Ascending aorta (tissue), 2 donors: ENCODE measurements at places on chromosomes 5 and 9. TPM values are rescaled to one million over a fixed set of nuclear protein-coding genes. Genes with fewer than 3 reads are reported as not detected.

The SLC6A19 gene
- not detected for total RNA-seq

DNA sequence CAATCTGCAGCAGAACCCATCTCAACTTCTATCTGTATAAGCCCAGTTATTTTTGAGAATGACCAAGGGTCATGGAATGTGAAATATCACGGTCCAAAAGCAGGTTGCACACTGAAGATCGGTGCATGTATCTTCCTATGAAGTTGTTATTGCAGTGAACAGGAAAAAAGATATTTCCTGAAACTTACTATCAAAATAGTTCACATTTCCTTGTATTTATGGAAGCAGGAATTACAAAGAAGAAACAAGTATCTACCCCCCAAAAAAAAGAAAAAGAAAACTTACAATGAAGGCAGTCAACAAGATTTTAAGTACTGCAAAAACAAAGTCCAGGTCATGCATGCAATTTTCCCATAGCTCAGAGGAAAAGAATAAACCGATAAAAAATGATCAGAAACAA lies 70.0 kb downstream of the MPDZ start:
- no peak overlapping the region for H3K4me3 ChIP-seq
- H3K27me3 ChIP-seq, result no peaks in the 10 kb centered on the region
- peaks cover 13% of the 10 kb centered on the region for H3K36me3 ChIP-seq

The NUDT12 gene
- 6.3 TPM for total RNA-seq

GRCh38 chr9:133813749-133814585 lies 75.8 kb upstream of the SARDH start:
- H3K27ac ChIP-seq, result no peak overlapping the region
- no peaks in the 10 kb centered on the region for H3K4me1 ChIP-seq
- H3K27me3 ChIP-seq, result no peaks in the 10 kb centered on the region
- DNase-seq, result no peak
- H3K4me3 ChIP-seq, result no peak overlapping the region
- H3K36me3 ChIP-seq, result peaks cover 8% of the 10 kb centered on the region

GRCh38 chr5:8349855-8350254 lies 480.9 kb downstream of the MTRR start:
- no peak overlapping the region for H3K27ac ChIP-seq
- H3K4me1 ChIP-seq, result no peaks in the 10 kb centered on the region
- H3K4me3 ChIP-seq, result no peak overlapping the region
- no peaks in the 10 kb centered on the region for H3K27me3 ChIP-seq

GRCh38 chr5:137191179-137191578 lies 307.9 kb downstream of the SPOCK1 start:
- no peak overlapping the region for H3K4me3 ChIP-seq
- H3K4me1 ChIP-seq, result no peaks in the 10 kb centered on the region
- no peaks in the 10 kb centered on the region for H3K27me3 ChIP-seq
- H3K36me3 ChIP-seq, result no peaks in the 10 kb centered on the region
- no peak overlapping the region for H3K27ac ChIP-seq

DNA sequence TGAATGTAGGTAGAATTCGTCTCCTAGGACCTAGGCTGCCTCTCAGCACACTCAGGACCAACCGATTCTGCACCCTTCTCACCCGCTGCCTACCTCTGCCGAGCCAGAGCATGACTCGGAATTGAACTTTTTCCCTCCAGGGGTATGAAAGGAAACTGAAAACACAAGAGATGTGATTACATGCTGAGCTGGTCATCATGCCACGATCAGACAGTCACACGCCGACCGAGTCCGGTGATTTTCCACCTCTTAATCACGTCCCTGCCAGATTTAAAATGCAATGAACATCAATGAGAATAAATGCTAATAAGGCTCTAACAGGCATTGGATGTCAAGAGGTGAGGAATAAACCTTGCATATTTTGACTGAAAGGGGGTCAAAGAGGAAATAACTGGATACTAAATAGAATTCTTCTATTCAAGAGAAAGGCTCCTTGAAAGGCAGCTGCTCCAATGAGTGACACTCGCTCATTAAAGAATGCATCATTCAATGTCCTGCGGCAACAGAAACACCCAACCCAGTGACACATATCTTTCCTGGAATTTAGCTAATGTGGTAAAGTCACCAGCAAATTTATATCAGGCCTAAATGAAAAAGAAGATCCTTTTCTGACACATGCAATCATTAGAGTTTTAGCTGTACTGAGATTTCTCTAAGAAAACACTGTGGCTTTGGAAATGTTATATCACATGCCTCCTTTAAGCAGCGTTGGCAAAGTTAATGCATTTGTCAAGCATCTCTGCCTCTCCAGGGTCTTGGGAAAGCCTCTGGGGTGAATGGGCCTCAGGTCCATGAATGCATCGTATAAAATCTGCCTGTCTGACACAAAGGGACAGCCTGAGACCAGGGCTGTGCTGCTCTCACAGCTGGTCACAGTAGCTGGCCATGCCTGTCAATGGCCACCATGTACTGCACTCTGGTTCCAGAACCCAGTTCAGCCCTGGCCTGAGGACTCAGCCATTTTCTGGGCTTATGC lies 128.7 kb downstream of the SPOCK1 start:
- no peaks in the 10 kb centered on the region for H3K36me3 ChIP-seq
- no peaks in the 10 kb centered on the region for H3K4me1 ChIP-seq
- H3K27ac ChIP-seq, result no peak overlapping the region
- no peak overlapping the region for H3K4me3 ChIP-seq
- no peak for DNase-seq

The FREM1 gene
- 0.85 TPM for total RNA-seq

DNA sequence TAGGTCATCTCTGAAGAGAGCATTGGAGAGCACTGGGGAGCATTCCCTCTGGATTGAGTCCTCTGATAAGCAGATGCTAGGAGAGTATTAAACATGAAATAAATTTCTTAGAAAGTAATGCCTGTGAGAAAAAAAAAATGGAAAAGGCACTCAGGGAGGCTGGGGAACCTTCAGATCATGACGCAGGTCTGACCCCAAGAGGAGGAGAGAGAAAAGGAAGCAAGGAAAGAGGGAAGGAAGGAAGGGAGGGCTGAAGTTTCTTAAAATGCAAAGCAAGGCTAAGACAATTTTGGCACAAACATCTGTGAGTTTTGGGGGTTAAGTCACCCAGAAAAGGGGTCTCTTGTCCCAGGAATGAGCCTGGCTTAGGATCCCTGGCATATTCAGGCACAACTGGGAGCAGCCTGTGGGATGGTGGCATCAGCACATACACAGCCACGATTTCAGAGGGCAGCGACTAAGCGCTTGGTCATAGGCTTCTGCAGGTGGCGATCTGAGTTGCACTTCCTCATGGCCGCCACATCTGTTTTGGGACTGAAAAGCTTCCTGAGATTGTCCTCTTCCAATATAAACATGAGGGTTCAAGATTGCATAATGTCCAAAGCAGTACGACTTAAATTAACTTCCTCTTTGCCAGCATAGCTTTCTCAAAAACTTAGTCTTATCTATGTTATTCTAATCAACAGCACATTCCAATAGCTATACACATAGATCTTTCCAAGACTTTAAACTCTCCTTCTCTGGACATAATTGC lies 692.7 kb downstream of the DNAH5 start:
- DNase-seq, result peak; percentile 62
- H3K27ac ChIP-seq, result no peak overlapping the region
- no peak overlapping the region for H3K4me3 ChIP-seq
- H3K27me3 ChIP-seq, result no peaks in the 10 kb centered on the region
- no peaks in the 10 kb centered on the region for H3K4me1 ChIP-seq

The FBXO4 gene
- total RNA-seq, result 0.64 TPM

DNA sequence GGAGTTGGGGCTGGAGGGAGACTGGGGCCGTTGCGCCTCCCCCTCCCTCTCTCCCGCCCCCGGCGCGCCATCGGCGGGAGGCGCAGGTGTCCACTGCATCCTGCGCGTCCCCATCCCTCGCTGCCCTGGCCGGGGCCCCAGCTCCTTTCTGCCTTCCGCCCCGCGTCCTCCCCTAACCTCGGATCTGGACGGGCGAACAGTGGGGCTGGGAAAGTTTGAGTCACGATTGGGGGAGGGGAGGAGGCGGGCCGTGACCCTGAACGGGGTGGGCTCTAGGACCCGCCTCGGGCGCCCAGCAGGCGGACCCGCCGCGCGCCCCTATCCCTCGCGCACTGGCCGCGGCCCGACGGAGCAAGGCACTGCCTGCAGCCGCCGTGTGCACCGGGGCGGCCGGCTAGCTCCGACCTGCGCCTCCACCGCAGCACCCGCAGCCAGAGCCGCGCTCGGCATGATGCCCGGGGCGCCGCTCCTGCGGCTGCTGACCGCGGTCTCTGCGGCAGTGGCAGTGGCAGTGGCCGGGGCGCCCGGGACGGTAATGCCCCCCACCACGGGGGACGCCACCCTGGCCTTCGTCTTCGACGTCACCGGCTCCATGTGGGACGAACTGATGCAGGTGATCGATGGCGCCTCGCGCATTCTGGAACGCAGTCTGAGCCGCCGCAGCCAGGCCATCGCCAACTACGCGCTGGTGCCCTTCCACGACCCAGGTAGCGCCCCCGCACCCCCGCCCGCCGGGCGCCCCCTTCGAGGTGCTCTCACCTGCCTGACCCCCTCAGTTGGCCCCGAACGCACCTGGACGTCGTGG lies at the start of gene HMCN2:
Gene HMCN2, plus strand, starts transcription at position 330 of the 805 bp plus-strand sequence. Its CDS starts 119 bp downstream, at position 449.
- peaks cover 8% of the 10 kb centered on the region for H3K4me1 ChIP-seq
- no peaks in the 10 kb centered on the region for H3K36me3 ChIP-seq
- peaks cover 17% of the 10 kb centered on the region for H3K27me3 ChIP-seq

DNA sequence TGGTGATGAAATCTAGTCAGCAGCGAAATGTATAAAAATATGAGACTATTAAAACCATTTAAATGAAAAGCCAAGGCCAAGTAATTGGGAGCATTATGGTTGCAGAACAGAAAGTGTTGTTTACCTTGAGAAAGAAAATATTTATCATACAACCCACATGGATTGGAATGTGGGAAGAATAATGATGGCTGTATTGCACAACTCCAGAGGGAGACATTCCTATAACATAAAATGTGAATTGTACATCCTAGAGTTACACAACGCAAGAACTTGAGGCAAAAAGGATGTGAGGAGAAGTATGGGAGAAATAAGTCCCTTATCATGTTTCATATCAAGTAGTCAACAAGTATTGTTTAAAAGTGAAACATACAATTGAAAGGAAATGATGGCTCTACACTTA lies 1014.0 kb upstream of the SEMA6A start:
- no peak for DNase-seq
- H3K4me3 ChIP-seq, result no peak overlapping the region
- H3K27ac ChIP-seq, result no peak overlapping the region

The SPATA31C1 gene
- not detected for total RNA-seq

DNA sequence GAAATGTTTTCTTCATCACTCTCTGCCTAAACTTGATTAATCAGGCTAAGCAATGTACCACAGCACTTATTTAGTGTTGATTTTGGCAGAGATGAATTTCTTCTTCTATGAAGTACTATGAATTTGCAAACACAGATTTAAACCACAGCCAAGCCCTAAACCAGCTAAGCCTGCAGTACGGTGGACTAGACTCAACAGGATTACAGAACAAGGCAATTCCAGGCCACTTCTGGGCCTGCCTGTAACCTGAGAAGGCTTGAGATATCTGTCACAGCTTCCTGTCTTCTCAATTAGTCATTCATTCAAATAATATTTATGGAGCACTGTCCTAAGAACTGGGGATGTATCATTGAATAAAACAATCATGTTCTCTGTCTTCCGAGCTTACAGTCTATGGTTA lies 32.4 kb upstream of the CAST start:
- no peaks in the 10 kb centered on the region for H3K36me3 ChIP-seq
- no peaks in the 10 kb centered on the region for H3K4me1 ChIP-seq

- DNase-seq, result no peak
- H3K4me3 ChIP-seq, result no peak overlapping the region
- H3K4me1 ChIP-seq, result no peaks in the 10 kb centered on the region
- H3K36me3 ChIP-seq, result no peaks in the 10 kb centered on the region
- no peaks in the 10 kb centered on the region for H3K27me3 ChIP-seq
- H3K27ac ChIP-seq, result no peak overlapping the region
Observed at GRCh38 chr9:135796784-135797485, 95.0 kb downstream of the KCNT1 start.

The OLFML2A gene
- 129 TPM for total RNA-seq

The TAF1L gene
- not detected for total RNA-seq

- H3K4me1 ChIP-seq, result no peaks in the 10 kb centered on the region
- no peak for DNase-seq
- no peaks in the 10 kb centered on the region for H3K36me3 ChIP-seq
- H3K4me3 ChIP-seq, result no peak overlapping the region
- no peak overlapping the region for H3K27ac ChIP-seq
Observed at GRCh38 chr5:116130471-116130870, 45.6 kb downstream of the COMMD10 start.

DNA sequence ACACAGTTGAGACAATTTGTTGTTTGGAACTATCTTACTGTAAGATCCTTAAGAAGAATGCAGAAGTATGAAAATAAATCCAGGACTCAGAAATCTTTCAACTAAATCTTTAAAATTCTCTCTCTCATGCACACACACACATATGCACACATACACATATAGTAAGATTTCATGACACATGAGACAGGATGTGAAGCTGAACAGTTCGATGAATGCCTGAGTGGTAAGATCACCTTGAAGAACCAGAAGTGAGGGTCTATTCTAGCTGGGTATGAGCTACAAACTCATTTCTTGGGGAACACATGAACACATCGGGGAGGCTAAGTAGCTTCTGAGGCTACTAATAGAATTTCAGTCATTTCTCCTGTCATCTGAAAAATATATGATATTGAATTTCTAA lies 153.6 kb downstream of the TMC1 start:
- no peak overlapping the region for H3K27ac ChIP-seq
- DNase-seq, result no peak
- H3K4me1 ChIP-seq, result no peaks in the 10 kb centered on the region
- H3K36me3 ChIP-seq, result no peaks in the 10 kb centered on the region

The ARID3C gene
- total RNA-seq, result not detected

The CDH18 gene
- not detected for total RNA-seq

DNA sequence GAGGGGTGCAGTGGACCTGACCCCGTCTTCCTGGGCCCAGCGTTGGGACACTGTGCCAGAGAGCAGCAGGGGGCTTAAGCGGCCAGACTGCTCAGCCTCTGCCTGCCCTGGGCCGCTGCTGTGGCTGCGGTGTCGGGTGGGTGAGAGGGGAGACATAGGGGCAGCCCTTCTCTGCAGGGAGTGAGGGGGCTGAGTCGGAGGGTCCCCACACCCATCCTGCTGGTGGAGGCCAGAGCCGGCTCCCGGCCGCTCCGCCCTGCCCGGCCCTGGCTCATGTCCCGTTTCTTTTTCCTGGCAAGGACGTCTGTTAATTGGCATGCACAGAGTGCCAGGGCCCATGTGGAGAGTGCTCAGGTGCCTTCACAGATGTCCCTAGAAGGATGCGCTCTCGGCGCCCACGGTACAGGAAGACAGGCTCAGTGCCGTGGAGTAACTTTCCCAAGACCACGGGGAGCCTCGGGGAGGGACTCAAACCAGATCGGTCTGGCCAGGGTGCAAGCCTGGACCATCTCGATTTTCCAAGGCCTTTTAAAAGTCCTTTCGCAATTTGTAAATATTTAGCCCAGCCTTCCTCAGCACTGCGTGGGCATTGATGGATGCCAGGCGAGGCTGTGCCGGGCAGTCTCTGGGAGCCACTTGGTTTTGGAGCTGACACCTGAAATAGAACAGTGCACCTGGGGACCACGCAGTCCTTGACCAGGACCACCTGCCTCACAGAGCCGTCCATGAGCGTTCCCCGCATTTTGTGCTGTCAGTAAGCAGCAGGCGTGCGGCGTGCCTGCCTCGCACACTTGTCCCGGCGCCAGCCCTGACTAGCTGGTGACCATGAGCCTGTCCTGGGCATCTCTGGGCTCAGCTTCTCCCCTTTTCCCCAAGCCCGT lies 60.9 kb downstream of the RXRA start:
- H3K27me3 ChIP-seq, result no peaks in the 10 kb centered on the region
- peaks cover 5% of the 10 kb centered on the region for H3K4me1 ChIP-seq
- peak overlapping the region; percentile 26 for H3K4me3 ChIP-seq
- no peak for DNase-seq
- peak overlapping the region; percentile 75 for H3K27ac ChIP-seq
- no peaks in the 10 kb centered on the region for H3K36me3 ChIP-seq

The ANKRD55 gene
- not detected for total RNA-seq

- H3K4me1 ChIP-seq, result no peaks in the 10 kb centered on the region
- H3K36me3 ChIP-seq, result no peaks in the 10 kb centered on the region
- H3K4me3 ChIP-seq, result no peak overlapping the region
- no peaks in the 10 kb centered on the region for H3K27me3 ChIP-seq
Observed at GRCh38 chr9:89204801-89205200, 26.2 kb upstream of the SHC3 start.
